ENCODE measurements at places on chromosomes 12 and 14. TPM values are rescaled to one million over a fixed set of nuclear protein-coding genes. Genes with fewer than 3 reads are reported as not detected.

LRRC43 gene
- polyA plus RNA-seq: 0.19 TPM

ADCY4 gene
- polyA plus RNA-seq: not detected

G2E3 gene
- polyA plus RNA-seq: 6.9 TPM

CALCOCO1 gene
- polyA plus RNA-seq: 156 TPM

KCNK10 gene
- not detected for polyA plus RNA-seq

ST8SIA1 gene
- not detected for polyA plus RNA-seq

RERGL gene
- 0.10 TPM for polyA plus RNA-seq

ZNF641 gene
- polyA plus RNA-seq: 2.5 TPM

SYNDIG1L gene
- polyA plus RNA-seq: not detected

CLSTN3 gene
- polyA plus RNA-seq: 16.4 TPM

MFAP5 gene
- polyA plus RNA-seq: 1.5 TPM

HCAR3 gene
- polyA plus RNA-seq: not detected

All from IMR-90 (cell line).